Placental epithelial cell (primary cell): ENCODE measurements at places on chromosomes 1 and 21. TPM values are rescaled to one million over a fixed set of nuclear protein-coding genes. Genes with fewer than 3 reads are reported as not detected.

The S100A2 gene
- total RNA-seq = 5.2 and 8.2 TPM in 2 replicates

The ADAM15 gene
- 110 and 156 TPM in 2 replicates for total RNA-seq

The SRP9 gene
- total RNA-seq = 159 and 297 TPM in 2 replicates

The GBP4 gene
- total RNA-seq = under 0.01 TPM in 1 of 2 replicates, not detected in the other

The C1orf53 gene
- total RNA-seq = 10.6 and 18.7 TPM in 2 replicates

The ERICH3 gene
- total RNA-seq = not detected in 2 replicates

The SLC35F3 gene
- 0.79 and 1.1 TPM in 2 replicates for total RNA-seq

The UQCRH gene
- total RNA-seq = 239 and 344 TPM in 2 replicates

The SYTL1 gene
- total RNA-seq = 165 and 225 TPM in 2 replicates

The OR2M5 gene
- total RNA-seq = not detected in 2 replicates

The COL6A1 gene
- total RNA-seq = 17.9 and 29.4 TPM in 2 replicates

The PLA2G2A gene
- total RNA-seq = not detected in 2 replicates

The UBE2U gene
- total RNA-seq = not detected in 2 replicates

The TNFRSF1B gene
- under 0.01 TPM in 1 of 2 replicates, not detected in the other for total RNA-seq

The TSPAN2 gene
- under 0.01 and 0.22 TPM in 2 replicates for total RNA-seq

The PLA2G2F gene
- total RNA-seq = under 0.01 TPM in 1 of 2 replicates, not detected in the other

The SELENBP1 gene
- total RNA-seq = 2.0 and 5.9 TPM in 2 replicates

The CRNN gene
- total RNA-seq = not detected in 2 replicates

The LY9 gene
- not detected in 2 replicates for total RNA-seq

The NTMT2 gene
- total RNA-seq = not detected in 2 replicates

The PCBP3 gene
- 0.39 TPM in 1 of 2 replicates, not detected in the other for total RNA-seq

The TMEM61 gene
- total RNA-seq = not detected in 2 replicates

The ACTL8 gene
- not detected in 2 replicates for total RNA-seq

The OR10J1 gene
- total RNA-seq = not detected in 2 replicates

The DCST1 gene
- total RNA-seq = 0.22 TPM in 1 of 2 replicates, not detected in the other

The C2CD4D gene
- total RNA-seq = under 0.01 and 0.33 TPM in 2 replicates

The KRTAP21-3 gene
- not detected in 2 replicates for total RNA-seq

The APOBEC4 gene
- not detected in 2 replicates for total RNA-seq

The PGLYRP3 gene
- total RNA-seq = not detected in 2 replicates

The UMODL1 gene
- not detected in 2 replicates for total RNA-seq

The TSTD1 gene
- total RNA-seq = 57.7 and 112 TPM in 2 replicates

The TLR5 gene
- 0.39 TPM in 1 of 2 replicates, not detected in the other for total RNA-seq

The PGLYRP4 gene
- total RNA-seq = not detected in 2 replicates

The C1QB gene
- not detected in 2 replicates for total RNA-seq

The FAM72C gene
- under 0.01 TPM in 1 of 2 replicates, not detected in the other for total RNA-seq

The SH2D1B gene
- total RNA-seq = not detected in 2 replicates

The ANXA9 gene
- total RNA-seq = 0.39 and 2.0 TPM in 2 replicates

The CSTB gene
- total RNA-seq = 6.7 and 18.8 TPM in 2 replicates

The ERI3 gene
- 63.2 and 76.1 TPM in 2 replicates for total RNA-seq

The KLHDC9 gene
- total RNA-seq = 2.4 and 3.5 TPM in 2 replicates

The ICOSLG gene
- 0.43 and 0.79 TPM in 2 replicates for total RNA-seq

The CHIA gene
- total RNA-seq = under 0.01 and 0.11 TPM in 2 replicates

The CACNA1S gene
- total RNA-seq = not detected in 2 replicates

The KRTAP21-2 gene
- not detected in 2 replicates for total RNA-seq

The DPH2 gene
- 16.5 and 29.6 TPM in 2 replicates for total RNA-seq

The SLC5A9 gene
- total RNA-seq = not detected in 2 replicates

The MATN1 gene
- total RNA-seq = 0.79 TPM in 1 of 2 replicates, not detected in the other

The S100A7A gene
- not detected in 2 replicates for total RNA-seq

The CCDC18 gene
- 5.2 and 6.3 TPM in 2 replicates for total RNA-seq

The C4BPA gene
- total RNA-seq = 0.11 TPM in 1 of 2 replicates, not detected in the other

The CLCNKB gene
- total RNA-seq = 0.43 and 1.2 TPM in 2 replicates

The OR2L3 gene
- total RNA-seq = not detected in 2 replicates

The LAMB3 gene
- total RNA-seq = 218 and 906 TPM in 2 replicates

The CD247 gene
- total RNA-seq = not detected in 2 replicates

The SEC16B gene
- 1.5 and 2.4 TPM in 2 replicates for total RNA-seq

The TSPAN1 gene
- 2.0 and 8.6 TPM in 2 replicates for total RNA-seq

The KCNAB2 gene
- 1.1 and 2.7 TPM in 2 replicates for total RNA-seq

The DNM3 gene
- 2.0 TPM in 2 replicates for total RNA-seq
